LHCN-M2 (cell line): ENCODE measurements at places on chromosomes 3 and 15. TPM values are rescaled to one million over a fixed set of nuclear protein-coding genes. Genes with fewer than 3 reads are reported as not detected.
A peak's percentile ranks its signal among the peaks of the same experiment; 100 is the strongest.

The CPNE4 gene
- 0.06 and 0.13 TPM in 2 replicates for total RNA-seq

The RPS27L gene
- total RNA-seq, result 89.3 and 173 TPM in 2 replicates

The DGKG gene
- total RNA-seq, result 2.2 and 4.1 TPM in 2 replicates

The ITIH1 gene
- not detected in 2 replicates for total RNA-seq

The KBTBD13 gene
- not detected in 2 replicates for total RNA-seq

The NEK4 gene
- total RNA-seq, result 20.4 and 26.7 TPM in 2 replicates

The ATP8B4 gene
- 1.0 and 4.6 TPM in 2 replicates for total RNA-seq

The MYO5C gene
- 0.26 and 2.0 TPM in 2 replicates for total RNA-seq

The MORC1 gene
- not detected in 2 replicates for total RNA-seq

The SNTN gene
- not detected in 2 replicates for total RNA-seq

The SLC51A gene
- total RNA-seq, result not detected in 2 replicates

- peak; percentile 37 for DNase-seq
Observed at GRCh38 chr3:35633332-35634124, 5.8 kb upstream of the ARPP21 start.

DNA sequence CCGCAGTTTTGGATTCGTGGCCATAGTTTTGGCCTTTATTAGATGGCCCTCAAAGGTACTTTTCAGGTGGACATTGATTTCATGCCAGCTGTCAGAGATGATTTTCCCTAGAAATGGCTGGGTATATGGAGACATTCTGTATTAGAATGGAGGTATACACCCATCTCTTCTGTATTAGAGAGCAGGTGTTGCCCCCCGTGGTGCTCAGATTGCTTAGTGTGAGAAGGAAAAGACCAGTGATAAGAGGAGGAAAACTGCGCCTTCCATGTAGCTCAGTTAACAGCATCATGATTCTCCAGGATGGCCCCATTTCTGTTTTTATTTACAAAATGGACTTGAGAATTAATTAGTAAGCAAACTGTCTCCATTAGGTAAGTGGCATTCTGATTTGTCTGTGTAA is 145.9 kb downstream of the IGF1R start:
- no peak for DNase-seq

DNA sequence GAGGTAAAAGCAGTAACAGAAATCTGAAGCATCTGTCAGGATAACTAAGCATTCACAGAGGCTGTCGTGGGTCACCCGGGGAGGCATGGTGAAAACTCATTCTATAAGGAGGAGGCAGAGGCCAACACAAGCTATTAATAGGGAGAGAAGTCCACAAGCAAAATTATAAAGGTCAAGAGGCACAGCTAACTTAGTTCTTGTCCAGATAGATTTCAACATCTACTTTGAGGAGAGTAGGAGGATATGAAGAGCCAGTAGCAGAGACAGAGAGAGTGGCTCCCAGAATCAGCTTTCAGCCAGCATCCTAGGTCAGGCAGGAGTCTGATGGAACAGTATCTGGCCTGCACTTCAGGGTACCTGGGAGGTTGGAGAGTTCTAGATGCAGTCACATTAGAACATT is 95.3 kb downstream of the STAC start:
- DNase-seq, result no peak

GRCh38 chr3:154235330-154235729 is 89.0 kb downstream of the DHX36 start:
- DNase-seq, result peak; percentile 12

DNA sequence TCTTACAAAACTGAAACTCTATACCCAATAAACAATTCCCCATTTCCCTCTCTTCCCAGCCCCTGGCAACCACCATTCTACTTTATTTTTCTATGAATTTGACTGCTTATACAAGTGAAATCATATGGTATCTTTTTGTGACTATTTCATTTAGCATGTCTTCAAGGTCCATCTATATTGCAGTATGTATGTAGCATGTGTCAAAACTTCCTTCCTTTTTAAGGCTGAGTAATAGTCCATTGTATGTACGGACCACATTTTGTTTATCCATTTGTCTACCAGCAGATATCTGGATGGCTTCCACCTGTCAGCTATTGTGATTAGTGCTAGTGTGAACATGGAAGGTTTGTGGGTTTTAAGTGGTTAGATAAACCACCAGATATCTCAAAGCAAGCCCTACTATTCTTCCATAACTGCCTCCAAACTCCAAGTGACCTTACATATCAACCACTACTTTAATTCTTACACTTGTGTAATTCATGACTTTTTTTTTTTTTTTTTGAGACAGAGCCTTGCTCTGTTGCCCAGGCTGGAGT is 134.7 kb downstream of the TMCC1 start:
- peak; percentile 10 for DNase-seq

GRCh38 chr3:57157545-57157944 is 7.6 kb downstream of the IL17RD start:
- no peak for DNase-seq

GRCh38 chr15:68518785-68519430 is 59.9 kb upstream of the CORO2B start:
- DNase-seq, result no peak

GRCh38 chr3:194584320-194584776 is 48.9 kb downstream of the TMEM44 start:
- no peak for DNase-seq
